ENCODE measurements at places on chromosomes 2 and 18.

DNA sequence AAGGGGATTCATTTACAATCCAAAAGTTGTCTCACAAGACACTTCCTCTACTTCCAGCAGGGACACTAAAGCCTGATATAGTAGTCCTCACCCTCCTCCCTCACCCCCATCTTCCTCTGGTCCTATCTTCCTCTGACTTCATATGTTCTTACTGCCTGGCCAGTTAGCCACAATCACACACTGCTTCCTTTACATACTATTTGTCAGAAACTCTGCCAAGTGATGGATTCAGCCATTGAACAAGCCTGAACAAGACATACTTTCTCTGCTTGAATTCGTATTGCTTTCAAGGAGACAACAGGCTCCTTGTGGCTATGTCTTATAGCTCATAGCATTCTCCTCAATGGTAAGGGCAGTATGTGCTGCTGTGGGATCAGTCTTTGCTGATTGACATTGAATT, 672.2 kb downstream of the BCL11A start:
- no peak for DNase-seq

DNA sequence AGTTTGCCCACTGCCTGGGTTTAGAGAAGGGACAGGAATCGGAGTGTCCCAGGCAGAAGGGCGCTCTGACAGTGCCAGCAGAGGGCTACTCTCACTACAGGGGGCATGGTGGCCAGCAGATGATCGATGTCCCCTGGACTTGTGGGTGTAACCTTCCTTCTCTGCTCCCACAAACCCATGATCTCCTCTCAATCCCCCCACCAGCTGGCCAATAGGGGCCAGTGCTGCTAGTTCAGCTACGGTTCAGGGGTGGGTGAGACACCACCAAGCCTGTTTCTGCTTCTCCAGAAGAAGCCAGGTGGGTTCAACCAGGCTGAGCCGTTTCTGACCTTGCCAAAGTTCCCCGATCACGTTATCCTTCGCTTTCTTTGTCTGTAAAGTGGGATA, 1.3 kb downstream of the NPPC start:
- no peak for DNase-seq

DNA sequence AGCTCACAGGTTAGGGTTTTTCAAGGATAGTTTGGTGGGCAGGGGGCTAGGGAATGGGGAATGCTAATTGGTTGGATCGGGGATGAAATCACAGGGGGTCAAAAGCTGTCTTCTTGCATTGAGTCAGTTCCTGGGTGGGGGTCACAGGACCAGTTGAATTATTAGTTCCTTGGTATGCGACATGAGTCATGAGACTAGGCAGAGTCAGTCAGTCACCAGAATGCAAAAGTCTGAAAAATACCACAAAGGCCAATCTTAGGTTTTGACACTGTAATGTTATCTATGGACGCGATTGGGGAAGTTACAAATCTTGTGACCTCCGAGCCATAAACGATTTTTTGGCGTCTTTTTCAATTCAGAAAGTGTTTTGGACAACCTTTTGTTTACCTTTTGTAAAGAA, 101.2 kb downstream of the ZNF519 start:
- DNase-seq = no peak

DNA sequence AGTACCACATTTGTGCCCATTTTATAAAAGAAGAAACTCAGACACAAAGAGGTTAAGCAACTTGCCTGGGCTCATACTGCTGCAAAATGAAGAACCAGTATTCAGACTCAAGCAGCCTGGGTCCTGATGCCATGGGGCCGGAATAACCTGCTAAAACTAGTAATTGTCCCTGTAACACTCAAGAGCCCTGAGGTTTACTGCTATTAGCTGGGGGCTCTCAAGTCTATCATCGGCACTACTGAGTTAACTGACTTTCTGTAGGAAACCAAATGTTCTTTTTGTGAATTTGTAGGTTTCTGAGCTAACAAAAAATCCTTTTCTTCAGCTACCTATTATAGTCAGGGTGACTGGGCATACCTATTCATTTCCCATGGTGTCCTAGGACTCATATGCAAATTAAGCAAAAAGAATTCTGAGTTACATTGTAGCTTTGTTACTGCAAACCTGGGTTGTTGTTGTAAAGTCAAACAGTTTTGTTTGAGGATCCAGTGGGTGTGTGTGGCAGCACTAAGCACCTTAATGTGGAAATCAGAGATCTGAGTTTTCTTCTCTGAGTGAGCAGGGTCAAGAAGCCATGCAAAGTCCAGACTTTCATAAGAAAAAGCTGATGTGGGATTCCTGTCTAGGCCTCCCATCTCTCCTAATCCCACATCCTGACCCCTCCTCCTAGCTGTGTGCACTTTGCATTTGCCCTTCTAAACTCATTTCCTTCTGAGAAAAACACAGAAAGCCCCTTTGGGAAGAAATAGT, 72.4 kb upstream of the TNP1 start:
- no peak for DNase-seq

DNA sequence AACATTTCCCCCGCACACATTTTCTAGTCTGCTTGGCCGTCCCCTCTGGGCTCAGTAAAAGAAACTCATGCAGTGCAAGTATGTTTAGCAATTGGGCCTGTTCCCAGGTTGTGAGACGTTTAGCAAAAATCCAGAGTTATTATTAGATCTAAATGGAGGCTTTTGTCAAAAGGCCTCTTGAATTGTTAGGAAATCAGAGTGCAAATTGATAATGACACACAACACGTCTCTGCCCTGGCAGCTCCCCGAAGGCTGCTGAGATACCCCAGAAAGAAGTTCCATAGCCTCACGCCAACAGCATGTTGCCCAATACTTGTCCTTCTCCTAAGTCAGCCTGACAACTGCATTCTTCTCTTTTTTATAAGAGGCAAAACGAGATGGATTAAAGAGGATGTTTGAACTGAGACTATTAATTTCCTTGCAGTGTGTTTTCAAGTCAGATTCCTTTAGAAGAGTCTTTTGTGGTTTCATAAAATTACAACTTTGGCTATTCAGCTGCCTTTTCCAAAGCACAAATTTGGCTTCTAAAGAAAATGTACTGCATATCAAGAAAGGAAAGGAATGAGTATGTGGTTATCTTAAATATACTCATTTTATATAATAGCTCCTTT, 202.2 kb downstream of the TRIB2 start:
- DNase-seq = peak; percentile 97
